ENCODE measurements at places on chromosomes 11 and 22. TPM values are rescaled to one million over a fixed set of nuclear protein-coding genes. Genes with fewer than 3 reads are reported as not detected.

DNA sequence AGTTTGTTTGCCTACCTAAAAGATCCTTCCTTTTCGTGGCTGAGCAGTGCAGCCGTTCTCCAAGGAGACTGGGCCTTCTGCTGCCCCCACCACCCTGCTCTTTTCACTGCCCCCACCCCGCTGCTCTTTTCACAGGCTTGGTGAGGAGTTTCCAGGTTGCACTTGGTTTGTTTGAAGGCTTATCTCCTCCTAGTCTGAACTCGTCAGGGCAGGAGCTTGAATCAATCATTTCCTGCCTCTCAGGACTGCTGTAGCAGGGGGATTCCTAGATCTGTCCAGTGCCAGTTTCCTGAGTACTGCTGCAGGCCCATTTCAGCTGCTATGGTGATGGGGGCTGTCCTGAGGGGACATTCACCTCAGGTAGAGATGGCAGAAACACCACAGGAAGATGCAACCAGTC lies 10.0 kb downstream of the MED15 start:
- no peak for DNase-seq

The KCNQ1OT1 gene
- polyA plus RNA-seq = 2.9 TPM

The BTBD18 gene
- polyA plus RNA-seq = 0.48 TPM

The FAM83F gene
- polyA plus RNA-seq = 0.14 TPM

Data from right lung (tissue), 10 donors.